ENCODE measurements at places on chromosomes 12 and 14.

DNA sequence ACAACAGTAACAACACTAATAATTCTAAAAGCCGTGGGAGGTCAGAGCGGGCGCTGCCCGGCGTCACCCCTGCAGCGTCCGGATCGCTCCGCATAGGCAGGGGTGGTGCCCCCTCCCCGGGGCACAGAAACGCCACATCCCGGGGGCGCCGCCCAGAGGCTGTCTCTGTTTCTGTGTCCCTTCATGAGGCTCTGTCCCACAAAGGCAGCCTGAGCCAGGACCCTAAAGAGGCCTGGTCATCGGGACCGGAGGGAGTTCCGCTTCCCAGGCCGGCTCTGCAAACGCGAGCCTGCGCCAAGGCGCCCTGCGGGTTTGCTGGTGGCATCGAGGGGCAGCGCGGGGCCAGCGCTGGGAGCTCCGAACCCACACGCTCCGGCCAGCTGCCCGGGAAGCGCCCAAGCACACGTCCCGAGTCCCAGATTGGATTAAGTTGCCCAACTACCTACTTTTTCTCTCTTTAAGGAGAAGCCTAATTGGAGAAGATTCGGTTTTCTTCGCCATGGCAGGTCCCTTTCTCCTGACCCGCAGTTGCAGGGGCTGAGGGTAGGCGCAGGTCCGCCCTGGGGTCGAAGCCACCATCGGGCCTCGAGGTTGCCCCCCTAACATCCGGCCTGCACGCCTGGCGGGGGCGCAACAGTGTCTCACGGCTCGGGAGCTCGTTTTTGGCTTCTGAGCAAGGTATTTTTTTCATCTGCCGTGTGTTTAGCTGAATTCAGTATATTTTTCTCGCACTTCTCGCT is 421.7 kb downstream of the VRK1 start:
- peak overlapping the region; percentile 44 for H3K4me3 ChIP-seq
- H3K27me3 ChIP-seq: peaks cover 25% of the 10 kb centered on the region
- peaks cover 7% of the 10 kb centered on the region for H3K4me1 ChIP-seq

- no peaks in the 10 kb centered on the region for H3K4me1 ChIP-seq
- H3K36me3 ChIP-seq: no peaks in the 10 kb centered on the region
- H3K27ac ChIP-seq: no peak overlapping the region
- H3K4me3 ChIP-seq: no peak overlapping the region
Measured at GRCh38 chr14:96844857-96845570, 47.8 kb downstream of the VRK1 start.

- H3K27me3 ChIP-seq: no peaks in the 10 kb centered on the region
- no peak overlapping the region for H3K27ac ChIP-seq
- no peak for DNase-seq
- peaks cover 19% of the 10 kb centered on the region for H3K4me1 ChIP-seq
Measured at GRCh38 chr14:67225523-67225922, 15.7 kb upstream of the PALS1 start.

DNA sequence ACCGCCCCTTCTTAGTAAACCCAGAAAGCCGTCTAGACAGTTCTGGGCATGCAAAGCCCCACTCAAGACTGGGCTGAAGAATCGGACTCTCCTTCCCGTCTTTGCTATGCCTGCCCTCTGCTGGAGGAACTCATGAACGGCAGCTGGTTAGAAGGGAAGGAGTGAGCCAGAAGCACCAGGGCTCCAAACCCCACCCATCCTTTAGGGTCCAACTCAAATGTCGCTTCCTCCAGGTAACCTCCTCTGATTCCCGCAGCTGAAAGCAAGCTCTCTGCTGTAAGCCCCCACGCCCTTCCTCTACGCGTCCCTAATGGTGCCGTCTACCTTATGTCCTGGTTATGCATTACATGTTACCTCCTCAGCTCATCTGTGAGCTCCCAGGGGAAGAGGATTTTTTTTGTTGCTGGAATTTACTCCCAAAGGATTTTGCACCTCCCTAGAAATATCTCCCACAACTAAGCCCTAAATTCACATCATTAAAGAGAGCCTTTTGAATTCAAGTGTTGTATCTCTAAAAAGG is 59.0 kb upstream of the SCN8A start:
- peaks cover 5% of the 10 kb centered on the region for H3K27me3 ChIP-seq
- no peak overlapping the region for H3K27ac ChIP-seq
- H3K36me3 ChIP-seq: no peaks in the 10 kb centered on the region

DNA sequence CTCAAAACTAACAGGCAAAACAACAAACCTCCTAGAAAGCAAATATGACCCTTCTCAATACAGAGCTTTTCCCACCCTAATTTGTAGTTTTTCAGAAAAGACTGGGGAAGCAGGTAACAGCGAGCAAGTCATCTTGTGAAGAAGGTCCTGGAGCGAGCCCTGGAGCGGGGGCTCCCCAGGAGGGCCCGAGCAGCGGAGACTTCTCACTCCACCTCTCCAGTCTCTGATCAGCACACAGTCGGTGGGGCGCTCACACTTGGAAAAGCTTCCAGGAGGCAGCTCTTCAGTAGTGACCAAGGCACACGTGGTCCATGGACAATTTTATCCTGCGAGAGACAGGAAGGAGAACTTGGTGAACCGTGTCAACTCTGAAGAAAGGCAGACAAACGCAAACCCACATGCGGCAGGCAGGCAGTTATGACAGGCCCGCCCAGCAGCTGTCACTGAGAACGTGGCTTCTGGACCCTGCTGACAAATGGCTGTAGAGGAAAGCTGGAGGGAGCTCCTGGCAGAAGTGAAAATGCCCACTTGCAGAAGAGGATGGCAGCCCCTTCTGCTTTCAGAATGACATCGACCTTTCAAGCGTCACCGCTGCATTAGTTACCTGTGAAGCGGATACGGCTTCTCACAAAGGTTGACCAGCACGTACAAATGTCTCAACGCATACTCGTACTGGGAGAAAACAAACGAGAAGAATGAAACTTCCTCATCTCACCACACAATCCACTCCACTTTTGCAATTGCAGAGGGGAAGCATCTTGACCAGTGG is 44.2 kb downstream of the LGMN start:
- H3K27me3 ChIP-seq: no peaks in the 10 kb centered on the region
- DNase-seq: no peak
- peaks cover 3% of the 10 kb centered on the region for H3K4me1 ChIP-seq
- no peak overlapping the region for H3K27ac ChIP-seq

Data from esophagus muscularis mucosa (tissue), 4 donors.